ENCODE measurements at places on chromosomes 1 and 21. TPM values are rescaled to one million over a fixed set of nuclear protein-coding genes. Genes with fewer than 3 reads are reported as not detected.
A peak's percentile ranks its signal among the peaks of the same experiment; 100 is the strongest.

- DNase-seq: peak; percentile 74
Measured at GRCh38 chr21:42556960-42557359, 43.3 kb downstream of the SLC37A1 start.

TNFRSF1B gene
- 38.1 TPM for total RNA-seq

PANK4 gene
- total RNA-seq: 18.6 TPM

- no peak for DNase-seq
Measured at GRCh38 chr1:8955406-8955805, 9.7 kb downstream of the CA6 start.

CDK18 gene
- 5.8 TPM for total RNA-seq

DNA sequence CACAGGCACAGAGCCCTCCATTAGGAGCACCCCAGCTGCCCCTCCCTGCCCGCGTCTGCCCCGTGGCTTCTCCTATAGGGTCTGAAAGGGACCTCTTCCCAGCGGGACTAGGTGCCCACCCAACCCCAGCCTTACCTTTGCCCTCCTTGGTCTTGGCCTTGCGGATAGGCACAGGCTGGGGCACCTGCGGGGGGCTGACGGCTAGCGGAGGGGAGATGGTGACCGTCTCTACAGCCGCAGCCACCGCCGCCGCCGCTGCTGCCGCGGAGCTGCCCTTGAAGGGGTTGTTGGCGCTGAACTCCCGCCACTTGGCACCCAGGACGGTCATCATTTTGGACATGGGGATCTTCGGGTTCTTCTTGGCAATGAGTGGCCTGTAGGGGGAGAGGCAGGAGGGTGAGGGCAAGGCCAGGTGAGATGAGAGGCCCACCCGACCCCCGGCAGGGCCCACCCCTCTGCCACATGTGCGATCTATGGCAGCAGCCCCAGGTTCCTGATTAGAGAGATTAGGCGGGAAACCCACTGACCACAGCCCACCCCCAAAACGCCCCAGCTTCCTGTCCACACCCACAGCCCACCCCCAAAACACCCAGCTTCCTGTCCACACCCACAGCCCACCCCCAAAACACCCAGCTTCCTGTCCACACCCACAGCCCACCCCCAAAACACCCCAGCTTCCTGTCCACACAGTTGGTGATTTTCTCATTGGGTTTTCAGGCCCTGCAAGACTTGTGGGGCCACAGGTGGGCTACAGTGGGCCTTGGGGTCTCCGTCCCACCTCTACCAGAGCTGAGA lies 25.4 kb downstream of the CHD5 start:
- DNase-seq: no peak

DNA sequence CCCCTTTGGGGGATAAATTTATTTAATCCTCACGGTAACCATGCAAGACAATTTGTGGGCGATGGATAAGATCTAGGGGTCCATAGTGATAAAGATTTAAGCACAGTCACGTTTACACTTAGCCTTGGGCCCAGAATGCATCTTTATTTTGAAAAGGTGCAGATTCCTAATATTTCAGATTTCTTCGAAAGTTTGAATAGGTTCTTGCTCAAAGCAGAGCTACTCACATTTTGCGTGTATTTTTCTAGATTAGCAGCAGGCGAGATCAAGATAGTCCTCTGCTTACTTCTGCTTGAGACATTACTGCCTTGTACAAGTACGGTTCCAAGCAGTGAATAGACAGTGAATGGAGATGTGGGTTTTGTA lies 647 bp downstream of the TSEN15 start:
- DNase-seq: no peak

PDE9A gene
- total RNA-seq: 5.6 TPM

GRCh38 chr1:59361766-59362165 lies 64.9 kb downstream of the FGGY start:
- no peak for DNase-seq

DNA sequence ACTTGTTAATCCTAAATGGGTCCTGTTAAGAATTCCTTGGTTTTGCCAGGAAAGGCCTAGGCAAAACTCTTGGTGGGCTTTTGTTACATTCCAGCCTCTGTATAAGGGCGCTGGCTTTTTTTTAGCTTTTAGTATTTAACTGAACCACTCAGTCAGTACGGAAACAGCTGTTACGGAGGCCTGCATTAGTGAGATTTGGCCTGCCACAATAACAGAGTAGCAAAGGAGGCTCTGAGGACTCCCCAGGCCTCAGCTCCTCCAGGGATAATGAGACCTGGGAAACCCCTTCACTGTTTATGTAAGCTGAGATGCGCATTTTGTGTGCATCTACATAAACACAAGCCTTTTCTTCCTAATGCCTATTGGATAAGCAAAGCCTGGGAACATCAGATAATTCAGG lies 210.2 kb downstream of the APP start:
- no peak for DNase-seq
